ENCODE measurements at places on chromosomes 2 and 18.
A peak's percentile ranks its signal among the peaks of the same experiment; 100 is the strongest.

DNA sequence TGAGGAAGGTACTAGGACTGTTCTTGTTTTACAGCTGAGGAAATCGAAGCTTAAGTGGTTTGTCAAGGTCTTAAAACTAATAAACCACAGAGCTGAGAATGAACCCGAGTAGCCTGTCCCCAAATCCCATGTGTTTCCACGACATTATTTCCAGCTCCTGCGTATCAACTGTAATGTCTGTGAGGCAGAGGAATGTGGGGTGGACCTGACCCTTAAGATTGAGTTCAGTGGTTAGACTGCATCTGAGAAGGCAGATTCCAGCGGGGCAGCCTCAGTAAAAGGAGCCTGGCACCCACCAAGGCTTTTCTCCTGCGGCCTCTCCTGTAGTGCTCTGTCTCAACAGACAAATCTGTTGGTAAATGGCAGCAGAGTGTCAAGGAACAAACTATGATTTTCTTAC is 81.9 kb upstream of the TMEM178A start:
- no peak for DNase-seq

DNA sequence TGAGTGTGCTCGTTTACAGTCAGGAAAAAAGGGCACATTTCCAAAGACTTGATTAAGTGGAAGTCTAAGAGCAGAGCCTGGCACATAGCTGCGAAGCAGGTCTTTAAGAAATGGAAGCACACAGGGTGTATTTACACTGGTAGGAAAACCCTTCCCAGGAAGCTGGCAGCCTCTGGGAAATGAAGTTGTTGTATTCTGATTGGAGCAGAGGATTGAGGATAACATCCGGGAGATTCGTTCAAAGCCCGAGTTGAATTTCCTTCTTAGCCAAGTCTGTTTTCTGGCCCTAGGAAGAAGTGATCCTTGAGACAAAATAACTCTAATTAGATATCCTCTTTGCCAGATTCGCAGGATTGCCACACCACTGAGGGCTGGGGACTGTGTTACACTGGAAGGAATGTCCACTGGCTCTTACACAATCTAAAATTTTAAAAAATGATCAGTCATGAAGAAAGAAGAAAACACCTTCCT is 75.9 kb downstream of the ITGB1BP1 start:
- DNase-seq, result no peak

GRCh38 chr2:198774576-198774975 is 683.2 kb downstream of the SATB2 start:
- DNase-seq, result no peak

- DNase-seq, result peak; percentile 43
Measured at GRCh38 chr2:68279691-68280090, 27.4 kb upstream of the PPP3R1 start.

GRCh38 chr2:767440-767839 is 90.2 kb upstream of the TMEM18 start:
- DNase-seq, result no peak

DNA sequence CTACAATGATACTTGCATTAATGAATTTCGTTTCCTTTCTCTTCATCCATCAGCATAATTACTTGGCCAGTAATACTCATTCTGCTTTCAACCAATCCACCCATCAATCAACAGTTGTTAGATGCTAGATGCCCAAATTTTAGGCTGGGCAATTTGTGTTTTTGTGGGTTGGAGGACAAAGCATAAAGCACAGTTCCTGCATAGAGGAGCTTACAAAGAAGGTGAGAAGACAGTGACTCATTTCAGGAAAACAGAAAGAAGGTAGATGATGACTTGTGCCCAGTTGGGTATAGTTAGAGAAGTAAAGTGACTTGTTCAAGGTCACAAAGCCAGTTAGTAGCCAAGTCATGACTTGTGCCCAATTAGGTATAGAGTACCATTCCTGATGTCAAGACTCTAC is 1186.8 kb upstream of the CELF4 start:
- DNase-seq, result no peak

- DNase-seq, result peak; percentile 64
Measured at GRCh38 chr2:42953216-42953615, 160.8 kb upstream of the HAAO start.

DNA sequence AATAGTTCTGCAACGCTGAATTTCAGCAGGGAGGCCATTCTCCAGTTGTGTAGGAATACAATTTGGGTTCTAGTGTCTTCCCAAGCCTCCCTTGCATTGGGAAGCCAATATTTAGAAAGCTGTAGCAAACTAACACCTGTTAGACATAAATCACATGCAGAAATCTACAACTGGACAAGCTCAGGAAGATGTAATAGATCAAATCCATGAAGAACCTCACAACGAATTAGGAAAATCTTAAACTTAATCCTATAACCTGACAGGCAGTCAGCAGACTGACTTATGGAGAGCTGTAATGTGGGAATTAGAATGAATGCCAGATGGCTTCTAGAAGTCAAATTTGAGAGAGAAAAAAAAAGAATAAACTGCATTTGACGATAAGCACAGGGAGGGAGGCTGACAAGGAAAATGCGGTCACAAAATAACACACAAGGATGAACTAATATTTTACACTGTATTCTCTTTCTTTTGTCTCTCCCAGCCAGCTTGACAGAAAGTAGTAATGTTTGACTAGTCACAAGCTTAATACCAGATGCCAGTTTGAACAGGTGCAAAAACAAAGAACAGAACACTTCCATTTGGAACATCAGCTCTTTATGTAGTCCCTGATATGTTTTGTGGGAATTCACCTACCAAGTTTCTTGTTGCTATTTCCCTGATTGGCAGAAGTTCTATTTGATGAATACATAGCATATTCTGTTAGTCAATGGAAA is 50.8 kb upstream of the FANCL start:
- DNase-seq, result peak; percentile 47

DNA sequence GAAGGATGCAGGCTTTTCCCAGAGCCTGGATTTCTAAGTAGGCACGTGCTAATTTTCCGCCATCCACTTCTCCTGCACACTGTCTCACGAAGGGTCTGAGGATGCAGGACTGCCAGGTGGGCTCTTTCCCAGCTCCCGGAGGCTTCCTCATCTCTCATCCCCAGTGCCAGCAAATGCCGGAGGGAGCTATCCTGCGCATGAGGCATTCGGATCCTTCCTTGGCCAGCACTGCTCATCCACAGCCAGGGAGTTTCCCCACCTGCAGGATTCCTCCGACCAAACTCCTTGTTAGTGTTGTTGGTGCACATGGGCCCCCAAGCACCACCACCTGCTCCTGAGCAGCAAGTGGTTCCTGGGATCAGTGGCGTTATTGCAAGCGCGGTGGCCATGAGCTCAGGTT is 5.0 kb downstream of the CNDP1 start:
- no peak for DNase-seq

DNA sequence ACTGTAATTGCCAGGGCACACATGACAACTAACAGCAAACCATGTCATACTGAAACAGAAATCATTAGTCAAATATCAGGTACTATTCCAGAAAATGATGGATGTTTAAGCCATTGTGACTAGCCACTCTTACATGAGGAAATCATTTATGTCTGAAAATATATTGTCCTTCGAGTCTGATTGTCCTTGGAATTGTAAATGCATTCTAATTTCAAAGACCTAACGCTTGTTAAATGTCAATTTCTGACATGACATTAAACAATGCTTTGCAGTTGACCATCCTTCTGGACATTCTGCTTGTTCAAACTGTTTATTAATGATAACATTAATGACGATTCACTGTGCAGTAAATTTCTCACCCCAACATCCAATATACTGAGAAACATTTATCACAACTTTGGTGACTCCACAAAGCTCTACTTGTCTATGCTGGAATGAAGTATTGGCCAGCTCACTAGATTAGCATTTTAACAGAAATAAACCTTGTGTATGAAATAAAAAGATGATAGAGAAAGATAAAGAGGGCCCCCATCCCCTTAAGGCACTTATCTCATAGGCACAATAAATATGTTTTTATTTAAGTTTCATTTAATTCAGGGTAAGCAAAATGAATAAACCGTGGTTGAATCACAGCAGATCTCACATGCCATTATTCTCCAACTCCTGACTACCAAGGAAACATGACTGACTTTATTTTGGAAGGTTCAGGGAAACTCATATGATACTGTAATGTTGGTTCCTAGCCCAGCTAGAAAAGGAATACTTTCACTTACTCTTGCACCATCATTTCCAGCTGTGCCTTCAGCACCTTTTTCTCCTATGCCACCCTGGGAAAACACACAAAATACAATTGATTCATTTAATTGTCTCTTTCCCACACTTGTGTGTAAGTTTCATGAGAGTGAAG is 82.3 kb downstream of the COL3A1 start:
- DNase-seq, result no peak

- DNase-seq, result no peak
Measured at GRCh38 chr18:76486574-76486973, 8.5 kb downstream of the ZNF516 start.

GRCh38 chr2:33763671-33764310 is 164.7 kb upstream of the FAM98A start:
- DNase-seq, result no peak

Data from NCI-H774 (cell line).